ENCODE measurements at places on chromosomes 4 and X.

GRCh38 chr4:169975838-169976796 lies 50.1 kb downstream of the MFAP3L start:
- DNase-seq: no peak

DNA sequence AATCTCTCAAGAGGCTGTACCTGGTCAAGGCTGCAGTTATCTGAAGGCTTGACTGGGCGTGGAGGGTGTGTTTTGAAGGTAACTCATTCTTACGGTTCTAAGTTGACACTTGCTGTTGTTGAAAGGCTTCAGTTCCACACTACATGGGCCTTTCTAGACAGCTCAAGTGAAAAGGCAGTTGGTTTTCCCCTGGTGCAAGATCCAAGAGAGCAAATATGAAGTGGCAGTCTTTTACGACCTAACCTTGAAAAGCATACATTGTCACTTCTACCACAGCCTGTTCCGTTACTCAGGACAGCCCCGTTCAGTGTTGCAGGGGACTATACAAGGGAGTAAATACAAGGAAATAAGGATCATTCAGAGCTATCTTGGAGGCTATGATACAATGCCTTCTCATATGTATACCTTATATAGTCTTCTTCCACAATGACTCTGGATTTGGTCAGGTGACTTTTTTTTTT lies 46.2 kb downstream of the PDS5A start:
- DNase-seq: no peak

- DNase-seq: no peak
Observed at GRCh38 chr4:40160258-40160657, 36.6 kb upstream of the RHOH start.

GRCh38 chr4:79014230-79014629 lies 75.0 kb upstream of the PAQR3 start:
- no peak for DNase-seq

DNA sequence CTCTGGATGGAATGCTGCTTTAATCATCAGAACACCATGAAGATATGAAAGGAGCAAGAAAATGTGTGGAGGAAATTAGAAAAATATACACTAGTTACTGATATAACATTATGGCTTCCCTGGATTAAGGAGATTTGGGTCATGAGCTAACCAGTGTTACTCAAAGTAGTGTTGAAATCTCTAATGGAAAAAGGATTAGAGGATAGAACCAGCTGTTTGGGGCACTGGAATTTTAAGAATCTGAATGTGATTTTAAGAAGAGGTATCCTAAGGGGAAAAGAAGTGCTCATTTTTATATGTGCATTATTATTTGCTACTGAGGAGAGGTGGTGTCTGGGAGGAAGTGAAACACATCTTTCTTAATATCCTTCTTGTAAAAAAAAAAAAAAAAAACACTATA lies 164.1 kb upstream of the PPARGC1A start:
- DNase-seq: no peak

GRCh38 chr4:119493419-119493818 lies 135.2 kb downstream of the PDE5A start:
- no peak for DNase-seq

GRCh38 chr4:78297116-78297800 lies 240.1 kb downstream of the FRAS1 start:
- no peak for DNase-seq

GRCh38 chr4:25723409-25723808 lies 67.8 kb downstream of the SLC34A2 start:
- DNase-seq: no peak

DNA sequence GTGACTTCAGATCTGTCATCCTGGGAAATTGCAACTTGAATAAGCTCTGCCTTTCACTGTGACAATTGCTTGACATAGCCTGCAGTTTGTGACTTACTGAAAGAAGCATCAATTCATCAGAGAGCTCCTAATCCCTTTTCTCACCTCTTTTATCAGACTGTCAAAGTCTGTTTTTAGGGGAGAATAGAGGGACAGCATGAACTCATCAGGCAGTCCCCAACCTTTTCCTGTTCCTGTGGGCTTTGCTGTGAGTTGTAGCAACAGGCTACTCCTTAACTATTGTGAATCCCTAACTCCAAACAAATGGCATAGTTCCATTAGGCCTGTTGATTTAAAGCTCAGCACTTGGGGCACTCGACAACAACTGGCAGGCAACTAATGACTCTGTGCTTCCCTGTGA lies 64.9 kb downstream of the DOCK11 start:
- no peak for DNase-seq

GRCh38 chr4:40600850-40601249 lies 28.8 kb downstream of the RBM47 start:
- DNase-seq: no peak

DNA sequence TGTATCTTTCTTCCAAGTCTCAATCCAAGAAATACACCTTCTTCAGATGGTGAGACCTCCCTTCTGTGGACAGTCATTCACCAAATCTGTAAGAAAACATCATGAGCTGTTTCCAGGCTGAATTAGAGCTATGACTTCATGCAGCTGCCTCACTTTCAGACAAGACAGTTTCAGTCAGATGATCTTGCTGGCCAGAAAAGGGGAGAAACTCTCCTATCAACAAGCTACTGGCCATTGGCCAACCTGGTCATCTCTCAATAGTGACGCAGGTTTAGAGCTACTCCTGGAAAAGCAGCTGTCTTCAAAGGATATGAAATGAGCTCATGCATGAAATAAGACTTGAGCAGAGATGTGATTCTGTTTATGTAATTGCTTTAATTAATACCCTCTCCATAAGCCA lies 69.6 kb upstream of the NDP start:
- DNase-seq: no peak

- DNase-seq: no peak
Observed at GRCh38 chr4:84952004-84952403, 14.5 kb downstream of the WDFY3 start.

DNA sequence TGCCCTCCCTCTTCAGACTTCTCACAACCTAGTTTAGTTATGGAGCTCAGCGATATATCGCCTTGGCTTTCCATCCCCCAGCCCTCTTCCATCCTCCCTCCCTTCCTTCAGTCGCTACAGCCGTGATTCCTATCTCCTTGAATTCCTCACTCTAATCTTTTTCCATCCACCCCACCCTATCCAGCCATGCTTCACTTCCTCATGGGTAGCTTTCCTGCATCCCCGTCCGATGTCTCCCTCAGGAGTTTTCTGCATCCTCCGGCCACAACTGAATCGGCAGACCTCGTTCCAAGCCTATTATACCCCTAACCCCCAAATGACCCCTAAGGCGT lies 456 bp downstream of the SNX12 start:
- no peak for DNase-seq

GRCh38 chrX:11111947-11112346 lies 815 bp downstream of the HCCS start:
- no peak for DNase-seq

GRCh38 chr4:168854350-168854921 lies 155.6 kb downstream of the CBR4 start:
- DNase-seq: no peak

DNA sequence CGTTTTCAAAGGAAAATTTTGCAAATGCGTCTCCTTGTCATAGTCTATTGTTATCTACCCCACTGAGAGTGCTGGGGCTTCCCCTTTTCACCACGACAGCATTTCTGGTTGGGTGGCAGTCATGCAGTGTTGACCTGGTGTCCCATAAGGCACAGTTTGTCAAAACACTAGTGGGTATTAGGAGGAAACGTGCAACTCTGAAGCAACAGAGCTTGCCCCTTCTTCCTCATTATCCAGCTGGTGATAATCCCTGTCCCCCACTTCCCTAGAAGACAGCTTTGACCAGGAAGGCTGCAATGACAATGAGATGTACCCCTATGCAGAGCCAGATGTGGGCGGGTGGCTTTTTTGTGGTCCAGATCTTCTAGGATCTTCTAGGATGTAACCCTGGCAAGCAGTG lies 1.8 kb downstream of the TBC1D1 start:
- no peak for DNase-seq

GRCh38 chrX:140949233-140949632 lies 53.2 kb upstream of the SPANXB1 start:
- no peak for DNase-seq

GRCh38 chr4:137762591-137762990 lies 230.3 kb upstream of the PCDH18 start:
- DNase-seq: no peak

DNA sequence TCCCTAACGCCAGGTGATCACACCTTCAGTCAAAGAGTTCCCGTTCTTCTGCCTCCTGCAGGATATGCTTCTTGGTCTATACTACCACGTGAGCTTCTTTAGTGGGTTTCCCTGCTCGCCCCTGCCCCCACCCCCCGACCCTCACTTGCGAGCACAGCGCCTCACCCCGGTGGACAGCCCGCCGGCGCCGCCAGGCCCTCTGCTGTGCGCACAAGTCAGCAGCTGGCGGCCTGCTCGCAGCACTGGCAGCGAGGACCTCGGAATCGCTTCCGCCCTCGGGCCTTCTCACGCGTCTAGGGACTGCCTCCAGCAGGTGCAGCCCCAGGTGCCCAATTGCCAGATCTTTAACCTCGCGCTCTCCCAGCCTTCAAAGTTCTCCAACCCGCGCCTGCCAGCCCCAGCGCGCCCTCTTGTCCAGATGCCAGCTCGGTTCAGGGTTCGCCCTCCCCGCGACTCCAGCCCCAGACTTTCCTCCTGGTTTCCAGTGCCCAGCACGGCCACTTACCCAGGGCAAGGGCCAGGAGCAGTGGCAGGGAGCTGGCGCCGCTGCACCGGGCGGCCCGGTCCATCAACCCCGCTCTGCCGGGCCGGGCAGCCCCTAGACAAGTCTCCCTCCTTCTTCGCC lies 454 bp downstream of the BTC start:
- DNase-seq: peak; percentile 55

DNA sequence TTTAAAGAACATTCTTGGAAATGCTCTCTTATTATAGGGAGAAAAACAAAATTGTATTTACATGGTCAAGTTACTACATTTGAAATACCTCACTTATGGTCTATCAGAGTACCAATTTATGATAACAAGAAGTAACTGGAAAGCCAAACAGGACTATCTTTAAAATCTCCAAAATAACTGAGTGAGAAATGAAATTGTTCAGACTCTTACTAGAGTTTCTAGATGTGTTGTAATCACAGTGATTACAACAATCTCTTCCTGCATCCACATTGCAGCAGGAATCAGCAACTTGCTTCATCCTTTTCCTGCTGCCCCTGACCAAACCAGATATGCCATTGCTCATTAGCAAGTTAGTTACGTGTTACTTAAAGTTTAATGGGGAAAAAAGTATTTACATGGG lies 245.2 kb upstream of the SMIM31 start:
- DNase-seq: no peak

- no peak for DNase-seq
Observed at GRCh38 chrX:13463608-13464007, 105.8 kb upstream of the EGFL6 start.

DNA sequence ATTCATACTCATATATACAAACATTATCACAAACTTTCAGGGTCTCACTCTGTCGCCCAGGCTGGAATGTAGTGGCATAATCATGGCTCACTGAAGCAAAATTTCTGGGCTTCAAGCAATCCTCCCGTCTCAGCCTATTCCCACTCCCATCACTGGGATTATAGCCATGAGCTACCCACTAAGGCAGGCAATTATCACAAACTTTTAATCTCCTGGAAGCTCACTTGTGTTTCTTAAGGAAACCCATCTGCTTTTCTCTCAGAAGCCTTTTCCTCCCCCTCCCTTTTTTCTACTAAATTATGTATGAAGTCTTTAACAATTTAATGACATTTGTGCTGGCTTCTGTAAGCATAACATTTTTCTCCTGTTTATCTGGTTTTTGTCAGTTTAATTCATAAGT lies 170.5 kb downstream of the AREG start:
- no peak for DNase-seq

- no peak for DNase-seq
Observed at GRCh38 chr4:84792366-84793301, 173.9 kb downstream of the WDFY3 start.

- DNase-seq: no peak
Observed at GRCh38 chr4:176383273-176384077, 63.7 kb downstream of the SPCS3 start.

DNA sequence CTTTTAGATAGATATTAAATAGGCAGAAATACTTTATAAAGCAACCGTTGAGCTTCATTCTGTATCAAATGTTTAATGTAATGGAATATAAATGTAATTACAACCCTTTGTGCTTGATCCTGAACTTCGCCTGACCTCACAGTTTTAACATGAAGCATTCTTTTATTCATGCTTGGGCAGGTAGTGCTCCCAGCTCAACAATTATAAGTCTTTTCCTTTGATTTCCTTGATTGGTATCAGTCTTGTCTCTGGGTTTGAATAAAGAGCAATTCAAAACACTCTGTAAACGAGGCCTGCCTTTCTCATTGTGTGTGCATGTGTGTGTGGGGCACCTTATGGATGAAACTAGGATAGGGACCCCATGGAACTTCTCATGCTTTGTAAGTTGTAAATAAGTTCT lies 6.8 kb downstream of the METAP1 start:
- DNase-seq: no peak

GRCh38 chrX:153779891-153780677 lies 757 bp upstream of the SRPK3 start:
- no peak for DNase-seq

GRCh38 chr4:93515208-93515607 lies 313.3 kb upstream of the ATOH1 start:
- DNase-seq: no peak

DNA sequence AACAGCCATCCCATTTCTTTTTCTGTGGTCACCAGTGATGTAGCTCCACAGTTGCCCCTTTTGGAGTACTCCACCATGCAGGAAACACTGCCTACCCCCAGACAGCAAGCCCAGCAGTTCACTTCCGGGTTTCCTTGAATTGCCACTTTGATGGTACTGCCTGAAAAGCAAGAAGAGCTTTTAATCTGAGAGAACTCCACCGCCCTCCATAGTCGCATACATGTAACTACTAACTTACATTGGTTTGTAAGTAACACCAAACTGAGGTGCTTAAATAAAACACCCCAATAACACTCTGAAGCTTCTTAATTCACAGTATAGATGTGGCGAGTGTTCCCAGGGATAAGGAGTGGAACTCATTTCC lies 53.6 kb upstream of the HPSE start:
- no peak for DNase-seq

GRCh38 chrX:152635941-152636340 lies 1.8 kb upstream of the GABRQ start:
- DNase-seq: peak; percentile 61

DNA sequence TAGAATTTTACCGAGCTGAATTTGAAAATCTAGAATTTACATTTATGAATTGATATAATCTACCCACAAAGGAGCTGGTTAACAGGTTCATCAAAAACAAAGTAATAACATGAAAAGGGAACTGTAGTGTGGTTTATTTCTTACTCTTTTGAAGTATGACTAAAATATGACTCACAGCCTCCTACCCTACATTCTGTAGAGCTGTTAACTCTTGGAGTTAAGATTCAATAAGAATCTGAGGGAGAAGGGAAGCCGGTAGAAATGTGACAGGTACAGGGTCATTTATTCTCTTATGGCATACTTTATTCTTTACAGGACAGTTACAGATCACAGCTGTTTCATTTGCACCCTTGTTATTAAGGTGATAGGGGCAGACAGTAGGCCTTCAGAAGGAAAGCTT lies 132.2 kb upstream of the FAM47B start:
- DNase-seq: no peak

Data from dorsolateral prefrontal cortex (tissue), 122 donors.